Sigmoid colon (tissue), 7 donors: ENCODE measurements at places on chromosomes 4 and X.

DNA sequence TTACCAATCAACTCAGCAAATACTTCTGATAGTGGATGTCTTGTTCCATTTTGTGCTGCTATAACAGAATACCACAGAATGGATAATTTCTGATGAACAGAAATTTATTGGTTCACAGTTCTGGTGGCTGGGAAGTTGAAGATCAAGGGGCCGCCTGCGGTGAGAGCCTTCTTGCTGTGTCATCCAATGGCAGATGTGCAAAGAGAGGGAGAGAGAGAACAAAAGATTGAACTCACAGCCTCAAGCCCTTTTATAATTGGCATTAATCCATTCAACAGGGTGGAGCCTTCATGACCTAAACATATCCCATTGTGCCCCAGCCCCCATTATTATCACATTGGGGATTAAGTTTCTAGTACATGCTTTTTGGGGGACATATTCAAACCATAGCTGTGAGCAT lies 86.1 kb downstream of the ADGRG4 start:
- no peak for DNase-seq

GRCh38 chr4:104983615-104984179 lies 163.0 kb upstream of the TET2 start:
- no peak for DNase-seq

GRCh38 chr4:85951099-85951498 lies 408.8 kb downstream of the MAPK10 start:
- DNase-seq: no peak

GRCh38 chrX:136261321-136261720 lies 10.1 kb upstream of the MAP7D3 start:
- DNase-seq: no peak

DNA sequence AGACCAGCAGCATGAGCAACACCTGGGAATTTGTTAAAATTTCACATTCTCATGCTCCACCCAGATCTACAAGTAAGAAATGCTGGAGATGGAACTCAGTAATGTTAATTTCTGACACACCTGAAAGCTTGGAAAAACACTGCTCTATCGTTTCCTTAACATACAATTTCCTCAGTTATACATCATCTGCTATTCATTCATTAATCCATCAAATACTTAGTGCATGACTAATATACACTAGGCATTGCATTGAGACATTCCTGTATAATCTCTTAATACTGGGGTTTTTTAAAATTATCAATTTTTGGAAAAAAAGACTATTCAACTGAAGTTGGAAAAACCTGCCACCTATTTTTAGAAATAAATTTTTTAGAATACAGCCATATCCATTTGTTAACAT lies 106.1 kb downstream of the CHM start:
- no peak for DNase-seq

- DNase-seq: no peak
These were observed 6.2 kb upstream of the STK32B start for GRCh38 chr4:5045097-5045496.

- no peak for DNase-seq
These were observed 177.7 kb downstream of the CRLF2 start for GRCh38 chrX:1034717-1035116.

- DNase-seq: no peak
These were observed 6.6 kb downstream of the REST start for GRCh38 chr4:56914336-56914735.
